Keratinocyte (primary cell): ENCODE measurements at places on chromosomes 7 and 10.

GRCh38 chr7:39453743-39454355 lies 112.4 kb upstream of the YAE1 start:
- H3K36me3 ChIP-seq: no peaks in the 10 kb centered on the region
- peak; percentile 30 for DNase-seq
- H3K27ac ChIP-seq: no peak overlapping the region
- H3K4me3 ChIP-seq: no peak overlapping the region
- H3K4me1 ChIP-seq: no peaks in the 10 kb centered on the region

- no peak overlapping the region for H3K4me3 ChIP-seq
- no peak overlapping the region for H3K27ac ChIP-seq
- no peaks in the 10 kb centered on the region for H3K27me3 ChIP-seq
- H3K36me3 ChIP-seq: peaks cover 4% of the 10 kb centered on the region
- no peaks in the 10 kb centered on the region for H3K4me1 ChIP-seq
Measured at GRCh38 chr10:123183724-123184123, 29.5 kb downstream of the BUB3 start.

DNA sequence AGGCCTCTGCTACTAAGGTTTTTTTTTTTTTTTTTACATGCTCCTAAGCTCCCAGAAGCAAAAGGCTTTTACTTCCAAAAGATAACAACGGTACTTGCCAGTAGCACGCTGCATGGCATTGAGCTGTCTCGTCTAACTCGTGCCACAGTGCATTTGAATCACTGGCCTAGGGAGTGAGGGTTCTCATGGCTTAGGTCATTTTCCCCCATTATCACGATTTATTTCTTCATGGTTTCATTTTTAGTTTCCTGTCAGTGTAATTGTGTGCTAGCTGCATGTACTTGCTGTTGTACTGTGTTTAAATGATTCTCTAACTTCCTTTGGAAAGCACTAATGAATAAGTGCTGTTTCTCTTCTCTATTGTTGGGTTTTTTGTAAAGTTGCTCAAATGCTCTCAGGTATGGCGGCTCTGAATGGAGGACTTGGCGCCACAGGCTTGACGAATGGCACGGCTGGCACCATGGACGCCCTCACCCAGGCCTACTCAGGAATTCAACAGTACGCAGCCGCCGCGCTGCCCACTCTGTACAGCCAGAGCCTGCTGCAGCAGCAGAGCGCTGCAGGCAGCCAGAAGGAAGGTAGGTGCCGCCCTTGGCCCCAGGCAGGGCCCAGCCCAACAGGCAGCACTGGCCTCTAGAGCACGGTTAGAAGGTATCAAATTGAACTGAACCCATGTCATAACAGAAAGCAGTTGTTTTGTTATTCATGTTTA lies 290.5 kb downstream of the USP6NL start:
- H3K27ac ChIP-seq: no peak overlapping the region
- no peak overlapping the region for H3K4me3 ChIP-seq
- DNase-seq: no peak
- no peaks in the 10 kb centered on the region for H3K27me3 ChIP-seq

DNA sequence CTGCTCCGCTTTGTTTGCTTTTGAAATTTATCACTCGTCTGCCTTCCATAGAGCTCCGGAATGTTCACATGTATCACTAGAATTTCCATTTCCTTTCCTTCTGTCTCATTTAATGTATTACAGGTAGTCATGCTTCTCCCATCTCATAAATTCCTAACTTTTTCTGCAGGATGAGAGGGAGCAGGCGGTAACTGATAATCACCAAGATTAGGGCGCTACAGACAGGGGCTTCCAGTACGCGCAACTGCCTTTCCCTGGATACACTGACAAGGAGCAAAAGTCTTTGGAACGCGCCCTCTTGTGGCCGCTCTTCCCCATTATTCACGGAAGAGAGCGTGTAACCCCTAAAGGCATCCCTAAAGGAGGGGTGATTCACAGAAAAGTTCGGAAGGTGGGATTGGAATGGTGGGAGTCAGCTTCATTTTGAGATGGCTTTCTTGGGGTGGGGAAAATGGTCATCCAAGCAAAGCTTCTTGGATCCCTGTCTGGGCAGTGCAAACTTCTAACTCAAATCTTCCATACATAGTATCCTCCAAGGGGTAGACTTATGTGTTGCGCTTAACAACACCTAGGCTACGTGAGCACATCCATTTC lies 6.5 kb downstream of the INHBA start:
- H3K27ac ChIP-seq: peak overlapping the region; percentile 65
- no peaks in the 10 kb centered on the region for H3K27me3 ChIP-seq
- peaks cover 19% of the 10 kb centered on the region for H3K36me3 ChIP-seq
- H3K4me3 ChIP-seq: peak overlapping the region; percentile 51

DNA sequence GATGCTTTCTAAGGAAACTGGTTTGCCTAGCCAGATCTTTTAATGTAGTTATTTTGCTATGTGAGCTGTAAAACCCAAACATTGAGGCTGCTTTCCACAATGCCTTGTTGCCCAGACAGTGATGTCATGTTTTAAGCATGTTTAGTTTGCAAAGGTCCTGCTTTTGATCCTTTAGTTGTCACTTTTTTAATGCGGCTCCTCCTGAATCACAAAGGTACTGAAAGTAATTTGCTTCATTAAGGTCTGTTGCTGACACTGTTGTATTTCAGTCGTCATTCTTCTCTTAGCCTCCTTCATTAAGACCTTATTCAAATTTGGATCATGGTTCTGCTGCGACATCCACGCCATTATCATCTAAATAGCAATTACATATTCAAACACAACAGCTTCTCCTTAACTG lies 10.6 kb downstream of the RPA3 start:
- H3K4me3 ChIP-seq: no peak overlapping the region
- H3K4me1 ChIP-seq: peaks cover 10% of the 10 kb centered on the region
- H3K27me3 ChIP-seq: no peaks in the 10 kb centered on the region
- DNase-seq: no peak
- H3K36me3 ChIP-seq: no peaks in the 10 kb centered on the region
- no peak overlapping the region for H3K27ac ChIP-seq

- H3K27me3 ChIP-seq: peaks cover 3% of the 10 kb centered on the region
- no peaks in the 10 kb centered on the region for H3K36me3 ChIP-seq
- DNase-seq: no peak
- no peak overlapping the region for H3K27ac ChIP-seq
- H3K4me1 ChIP-seq: no peaks in the 10 kb centered on the region
Measured at GRCh38 chr7:136020556-136020955, 43.4 kb upstream of the MTPN start.

DNA sequence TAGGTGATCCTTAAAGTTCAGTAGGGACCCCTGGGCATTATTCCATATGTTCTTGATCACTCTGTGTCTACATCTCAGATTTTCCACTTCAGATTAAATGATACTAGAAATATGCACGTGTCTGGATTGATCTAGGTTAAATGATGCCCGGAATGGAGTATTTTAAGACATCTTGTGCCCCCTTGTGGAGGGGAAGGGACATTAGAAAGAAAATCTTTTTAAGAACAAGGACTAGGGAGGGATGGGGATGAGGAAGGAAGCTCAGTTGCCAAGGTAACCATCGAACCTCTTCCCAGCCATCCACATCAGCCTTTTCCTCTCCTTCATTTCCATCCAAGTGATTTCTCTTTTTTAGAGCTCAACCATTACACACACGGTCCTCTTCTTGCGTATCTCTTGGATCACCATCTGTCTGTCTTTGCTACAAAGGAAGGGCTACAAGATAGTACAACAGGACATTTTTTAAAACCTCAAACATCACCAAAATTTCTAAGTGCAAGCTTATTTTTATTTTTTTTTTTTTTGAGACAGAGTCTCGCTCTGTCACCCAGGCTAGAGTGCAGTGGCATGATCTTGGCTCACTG lies 40.5 kb downstream of the PRSS2 start:
- H3K27me3 ChIP-seq: peaks cover 3% of the 10 kb centered on the region
- H3K4me1 ChIP-seq: no peaks in the 10 kb centered on the region
- no peaks in the 10 kb centered on the region for H3K36me3 ChIP-seq
- no peak overlapping the region for H3K27ac ChIP-seq

DNA sequence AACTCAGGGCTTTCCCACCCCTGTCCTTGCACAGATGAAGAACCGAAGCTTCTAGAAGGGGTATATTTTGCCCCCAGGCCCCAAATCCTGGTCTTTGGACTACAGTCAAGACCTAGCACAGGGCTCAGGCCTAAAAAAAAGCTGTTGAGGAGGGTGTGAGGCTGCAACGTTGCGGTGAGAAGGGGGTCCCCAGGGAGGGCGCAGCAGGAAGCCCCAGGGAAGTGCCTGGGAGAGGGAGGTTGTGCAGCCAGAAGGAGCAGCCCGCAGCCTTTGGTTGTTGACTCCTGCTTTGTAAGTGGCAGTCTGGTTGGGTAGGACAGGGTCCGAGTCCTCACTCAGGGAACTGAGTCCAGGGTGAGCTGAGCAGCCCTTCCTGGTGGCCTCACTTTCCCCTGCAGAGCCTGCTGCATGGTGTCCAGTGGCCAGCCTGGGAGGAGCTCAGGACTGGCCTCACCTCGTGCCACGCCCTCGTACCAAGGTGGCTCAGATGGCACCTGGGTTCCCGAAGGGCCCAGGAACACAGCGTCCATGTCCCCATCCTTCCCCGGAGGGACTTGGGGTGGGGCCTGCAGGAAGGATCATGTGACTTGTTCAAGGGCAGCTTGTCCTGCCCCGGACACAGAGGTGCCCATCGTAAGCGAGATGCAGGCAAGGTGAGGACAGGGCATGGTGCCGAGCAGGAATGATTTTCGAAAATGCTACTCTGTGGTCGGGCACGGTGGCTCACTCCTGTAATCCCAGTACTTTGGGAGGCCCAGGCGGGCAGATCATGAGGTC lies 166.4 kb upstream of the TNRC18 start:
- no peak overlapping the region for H3K4me3 ChIP-seq
- no peaks in the 10 kb centered on the region for H3K36me3 ChIP-seq
- peaks cover 11% of the 10 kb centered on the region for H3K4me1 ChIP-seq
- H3K27ac ChIP-seq: no peak overlapping the region
- DNase-seq: no peak
- peaks cover 3% of the 10 kb centered on the region for H3K27me3 ChIP-seq

GRCh38 chr10:113354711-113355110 lies 198.1 kb upstream of the HABP2 start:
- H3K36me3 ChIP-seq: no peaks in the 10 kb centered on the region
- H3K27me3 ChIP-seq: no peaks in the 10 kb centered on the region
- H3K4me3 ChIP-seq: no peak overlapping the region
- DNase-seq: no peak

GRCh38 chr7:88458279-88458678 lies 151.6 kb upstream of the STEAP4 start:
- H3K27ac ChIP-seq: no peak overlapping the region
- no peak for DNase-seq
- H3K36me3 ChIP-seq: no peaks in the 10 kb centered on the region
- H3K4me3 ChIP-seq: no peak overlapping the region
- H3K27me3 ChIP-seq: no peaks in the 10 kb centered on the region
